Retinal pigment epithelial cell (primary cell): ENCODE measurements at places on chromosomes 12 and 14.

DNA sequence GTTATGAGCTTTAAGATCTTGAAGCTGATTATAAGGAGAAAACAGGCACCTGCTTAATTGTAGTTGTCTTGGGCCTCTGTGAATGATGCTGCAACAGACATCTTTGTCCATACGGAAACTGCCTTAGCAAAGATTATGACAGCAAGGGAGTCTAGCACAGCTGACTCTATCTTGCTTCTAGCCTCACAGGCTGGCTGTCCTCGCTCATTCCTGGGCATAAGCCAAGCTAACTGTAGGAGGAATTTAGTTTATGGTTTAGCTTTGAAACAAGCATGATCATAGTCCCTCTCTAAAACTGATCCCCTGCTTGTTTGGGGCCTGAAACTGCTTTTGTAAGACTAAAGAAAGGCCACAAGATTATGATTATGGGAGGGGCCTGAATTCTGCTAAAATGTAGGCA lies 74.3 kb upstream of the C14orf132 start:
- no peak for DNase-seq

DNA sequence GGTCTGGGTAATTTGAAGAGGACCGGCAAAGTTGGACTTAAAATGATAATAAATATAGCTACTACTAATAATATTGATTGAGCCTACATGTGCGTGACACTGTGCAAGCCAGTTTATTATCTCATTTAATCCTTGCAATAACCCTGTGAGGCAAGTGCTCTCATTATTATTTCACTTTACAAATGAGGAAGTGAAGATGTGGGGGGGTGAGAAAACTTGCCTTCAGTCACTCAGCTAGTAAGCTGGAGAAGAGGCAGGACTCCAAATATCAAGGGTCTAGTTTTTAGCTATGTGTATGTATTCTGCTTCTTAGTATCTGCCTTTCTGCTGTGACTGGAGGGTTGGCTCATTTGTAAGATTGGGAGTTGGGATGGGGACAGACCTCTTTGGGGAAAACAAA lies 39.2 kb downstream of the NPAS3 start:
- no peak for DNase-seq

DNA sequence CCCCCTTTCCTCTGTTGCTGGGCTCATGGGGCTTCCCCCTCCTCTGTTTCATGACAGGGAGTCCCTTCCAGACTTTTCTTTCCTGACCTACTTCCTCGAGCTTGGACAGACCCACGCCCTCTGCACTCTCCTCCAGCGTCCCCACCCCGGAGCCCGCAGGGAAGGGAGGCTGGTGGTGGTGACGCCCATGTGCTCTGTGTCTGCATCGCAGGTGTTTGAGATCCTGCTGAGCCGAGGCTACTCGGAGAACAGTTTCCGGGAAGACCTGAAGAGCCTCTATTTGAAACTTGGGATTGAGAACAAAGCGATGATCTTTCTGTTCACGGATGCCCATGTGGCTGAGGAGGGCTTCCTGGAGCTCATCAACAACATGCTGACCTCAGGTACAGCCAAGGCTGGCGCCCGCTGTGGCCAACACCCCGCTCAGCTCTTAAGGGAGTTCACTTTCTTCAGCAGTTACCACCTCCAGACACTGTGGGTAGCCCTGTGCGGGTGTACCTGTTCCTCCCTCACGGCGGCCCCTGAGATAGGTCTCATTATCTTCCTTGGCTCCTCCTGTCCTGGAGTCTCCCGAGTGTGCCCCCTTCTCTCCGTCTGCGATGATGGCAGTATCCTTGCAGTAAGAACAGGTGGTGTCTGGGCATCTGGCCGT lies 85.6 kb downstream of the CCDC92 start:
- DNase-seq: no peak

DNA sequence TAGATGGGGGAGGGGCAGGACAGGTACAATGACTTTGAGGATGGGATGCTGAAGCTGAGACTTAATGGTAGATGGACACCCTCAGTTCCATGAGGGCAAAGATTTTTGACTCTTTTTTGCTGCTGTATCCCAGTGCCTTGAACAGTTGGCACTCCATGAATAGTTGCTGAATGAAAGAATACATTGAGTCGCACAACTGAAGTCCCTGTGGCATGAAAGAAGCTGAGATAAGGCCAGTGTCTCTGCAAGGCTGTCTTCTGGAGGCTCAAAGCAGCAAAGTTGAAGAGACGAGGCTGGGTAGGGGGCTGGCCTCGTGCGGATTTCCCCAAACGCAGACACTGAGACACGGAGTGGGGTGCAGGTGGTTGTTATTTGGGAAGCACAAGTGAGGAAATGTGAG lies 179.3 kb downstream of the ADCK1 start:
- DNase-seq: no peak

DNA sequence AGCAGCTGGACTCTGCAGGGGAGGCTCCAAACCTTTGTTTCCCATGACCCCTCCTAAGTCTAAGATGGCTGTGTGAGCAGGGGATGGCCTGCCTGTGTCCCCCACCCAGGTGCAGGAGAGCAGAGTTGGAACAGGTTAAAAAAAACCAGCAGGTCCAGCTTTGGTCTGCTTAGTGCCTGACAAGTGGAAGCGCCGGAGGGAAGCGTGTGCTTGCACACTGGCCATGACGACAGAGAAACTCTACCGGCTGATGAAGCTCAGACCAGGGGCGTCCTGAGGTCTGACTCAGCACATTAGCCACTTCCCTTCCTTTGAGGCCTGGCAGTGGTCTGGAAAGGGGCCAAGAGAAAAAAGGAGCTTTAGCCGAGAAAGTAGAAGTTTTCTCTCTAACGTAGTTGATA lies 280.1 kb downstream of the VRK1 start:
- DNase-seq: peak; percentile 76
